Mesendoderm (in vitro differentiated cells): ENCODE measurements at places on chromosomes 11 and 22.

GRCh38 chr11:82767123-82767522, 33.5 kb upstream of the FAM181B start:
- DNase-seq, result no peak
- no peaks in the 10 kb centered on the region for H3K27me3 ChIP-seq
- no peak overlapping the region for H3K27ac ChIP-seq
- H3K36me3 ChIP-seq, result no peaks in the 10 kb centered on the region
- no peaks in the 10 kb centered on the region for H3K4me1 ChIP-seq

- no peak for DNase-seq
- no peaks in the 10 kb centered on the region for H3K36me3 ChIP-seq
- no peaks in the 10 kb centered on the region for H3K27me3 ChIP-seq
- no peak overlapping the region for H3K27ac ChIP-seq
- H3K4me1 ChIP-seq, result no peaks in the 10 kb centered on the region
Observed at GRCh38 chr11:87307101-87307500, 269.4 kb downstream of the TMEM135 start.

GRCh38 chr22:50169774-50170341, 673 bp upstream of the PANX2 start:
- H3K27ac ChIP-seq, result no peak overlapping the region
- no peaks in the 10 kb centered on the region for H3K36me3 ChIP-seq
- H3K27me3 ChIP-seq, result peaks cover 9% of the 10 kb centered on the region
- no peak overlapping the region for H3K4me3 ChIP-seq

- peaks cover 7% of the 10 kb centered on the region for H3K4me1 ChIP-seq
- H3K27me3 ChIP-seq, result no peaks in the 10 kb centered on the region
- DNase-seq, result no peak
Observed at GRCh38 chr11:66568124-66568916, at the start of gene CTSF. TSS of gene CTSF (minus strand) at chr11:66568606. CDS start at chr11:66568486, 120 bp downstream.

DNA sequence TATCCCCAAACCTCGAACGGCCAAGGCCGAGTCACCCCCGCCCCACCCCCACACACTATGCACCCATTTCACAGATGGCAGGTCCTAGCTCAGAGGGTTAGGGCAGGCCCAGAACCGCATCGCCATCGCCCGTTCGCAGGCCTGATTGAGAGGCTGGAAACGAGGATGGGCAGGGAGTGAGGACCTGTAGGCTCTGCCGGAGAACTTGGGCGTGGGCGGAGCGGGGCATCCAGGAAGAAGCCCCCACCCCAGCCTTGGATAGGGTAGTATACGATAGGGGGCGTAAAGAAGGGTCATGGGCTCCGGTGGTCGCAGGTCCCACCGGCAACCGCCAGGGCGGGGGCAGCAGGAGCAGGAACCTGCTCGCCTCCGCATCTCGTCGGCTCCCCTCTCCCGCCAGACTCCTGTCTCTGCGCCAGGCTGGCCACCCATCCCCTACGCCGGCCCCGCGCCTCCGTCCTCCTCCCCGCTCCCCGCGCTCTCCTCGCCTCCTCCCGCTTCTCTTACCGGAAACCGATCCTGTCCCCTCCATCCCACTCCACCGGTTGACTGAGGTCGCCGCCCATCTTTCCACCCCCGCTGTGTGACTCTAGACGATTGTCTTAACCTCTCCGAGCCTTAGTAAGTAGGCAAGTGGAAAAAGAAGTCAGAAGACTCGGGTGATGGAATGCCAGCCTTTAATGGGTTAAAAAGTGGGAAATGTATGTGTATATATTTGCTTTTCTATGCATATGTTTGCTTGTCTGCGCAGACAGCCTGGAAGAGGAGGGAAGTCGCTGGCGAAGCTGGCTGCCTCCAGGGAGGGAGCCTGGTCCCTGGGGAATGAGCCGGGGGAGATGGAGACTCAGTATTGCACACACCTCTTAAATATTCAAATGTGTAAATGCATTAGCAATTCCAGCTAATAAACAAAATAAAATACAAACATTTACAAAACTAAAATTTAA, 52.8 kb downstream of the CYTH4 start:
- peaks cover 14% of the 10 kb centered on the region for H3K27me3 ChIP-seq
- no peak overlapping the region for H3K27ac ChIP-seq
- H3K4me3 ChIP-seq, result no peak overlapping the region
- H3K4me1 ChIP-seq, result no peaks in the 10 kb centered on the region
- no peaks in the 10 kb centered on the region for H3K36me3 ChIP-seq

GRCh38 chr11:62459080-62459479, 40.2 kb downstream of the SCGB1A1 start:
- H3K4me1 ChIP-seq, result peaks cover 2% of the 10 kb centered on the region
- no peak for DNase-seq
- no peak overlapping the region for H3K27ac ChIP-seq
- no peak overlapping the region for H3K4me3 ChIP-seq

- no peaks in the 10 kb centered on the region for H3K27me3 ChIP-seq
- peak; percentile 61 for DNase-seq
- no peak overlapping the region for H3K27ac ChIP-seq
- peaks cover 15% of the 10 kb centered on the region for H3K36me3 ChIP-seq
- no peaks in the 10 kb centered on the region for H3K4me1 ChIP-seq
Observed at GRCh38 chr22:20128902-20129746, 2.5 kb upstream of the ZDHHC8 start.

- no peaks in the 10 kb centered on the region for H3K27me3 ChIP-seq
- no peaks in the 10 kb centered on the region for H3K4me1 ChIP-seq
- no peak overlapping the region for H3K27ac ChIP-seq
- H3K4me3 ChIP-seq, result no peak overlapping the region
- peak; percentile 30 for DNase-seq
Observed at GRCh38 chr11:94060401-94060800, 39.2 kb downstream of the HEPHL1 start.

GRCh38 chr11:66970807-66971442, 4.2 kb upstream of the C11orf86 start:
- H3K27me3 ChIP-seq, result no peaks in the 10 kb centered on the region
- no peaks in the 10 kb centered on the region for H3K36me3 ChIP-seq
- H3K27ac ChIP-seq, result no peak overlapping the region
- no peak overlapping the region for H3K4me3 ChIP-seq
- no peaks in the 10 kb centered on the region for H3K4me1 ChIP-seq

- no peaks in the 10 kb centered on the region for H3K4me1 ChIP-seq
- H3K4me3 ChIP-seq, result no peak overlapping the region
- no peak overlapping the region for H3K27ac ChIP-seq
- DNase-seq, result no peak
Observed at GRCh38 chr22:44211946-44212930, 31.5 kb downstream of the PARVG start.

DNA sequence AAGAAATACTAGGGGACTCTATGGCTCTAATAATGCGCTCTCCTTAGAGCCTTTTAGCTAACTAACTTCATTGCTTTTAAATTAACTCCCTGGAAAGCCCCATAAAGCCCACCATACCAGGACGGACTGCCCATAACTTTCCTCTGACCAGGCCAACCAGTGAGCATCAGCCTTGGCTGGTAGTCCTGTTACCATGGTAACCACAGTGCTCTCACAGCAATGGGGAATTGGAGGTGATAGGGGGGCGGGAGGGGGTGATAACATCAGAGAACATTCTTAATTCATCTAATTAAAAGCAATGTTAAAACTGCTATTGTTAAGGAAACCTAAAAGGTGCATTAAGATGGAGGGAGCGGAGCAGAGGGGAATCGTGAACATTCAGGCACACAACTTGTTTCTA, 27.2 kb upstream of the CHRM4 start:
- H3K4me3 ChIP-seq, result no peak overlapping the region
- H3K36me3 ChIP-seq, result peaks cover 1% of the 10 kb centered on the region
- no peaks in the 10 kb centered on the region for H3K4me1 ChIP-seq
- H3K27ac ChIP-seq, result no peak overlapping the region
- peak; percentile 33 for DNase-seq

DNA sequence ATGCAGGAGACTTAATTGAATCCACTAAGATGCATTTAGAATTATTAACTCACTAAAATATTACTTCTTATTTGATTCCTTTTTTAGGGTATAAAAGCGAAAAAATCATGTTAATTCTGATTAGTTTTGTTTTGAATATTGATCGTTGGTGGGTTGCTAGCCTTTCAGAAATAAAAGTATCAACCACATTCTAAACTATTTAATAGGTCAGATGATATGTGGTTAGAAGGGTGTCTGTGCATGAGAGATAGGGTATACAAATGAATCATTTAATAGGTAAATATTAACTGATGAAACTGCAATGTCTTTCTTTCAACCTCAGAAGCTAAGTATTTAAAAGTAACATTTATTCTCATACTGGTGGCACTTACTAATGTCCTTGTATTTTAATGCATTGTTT, 515.1 kb downstream of the CNTN5 start:
- no peaks in the 10 kb centered on the region for H3K36me3 ChIP-seq
- DNase-seq, result no peak
- H3K4me1 ChIP-seq, result no peaks in the 10 kb centered on the region

DNA sequence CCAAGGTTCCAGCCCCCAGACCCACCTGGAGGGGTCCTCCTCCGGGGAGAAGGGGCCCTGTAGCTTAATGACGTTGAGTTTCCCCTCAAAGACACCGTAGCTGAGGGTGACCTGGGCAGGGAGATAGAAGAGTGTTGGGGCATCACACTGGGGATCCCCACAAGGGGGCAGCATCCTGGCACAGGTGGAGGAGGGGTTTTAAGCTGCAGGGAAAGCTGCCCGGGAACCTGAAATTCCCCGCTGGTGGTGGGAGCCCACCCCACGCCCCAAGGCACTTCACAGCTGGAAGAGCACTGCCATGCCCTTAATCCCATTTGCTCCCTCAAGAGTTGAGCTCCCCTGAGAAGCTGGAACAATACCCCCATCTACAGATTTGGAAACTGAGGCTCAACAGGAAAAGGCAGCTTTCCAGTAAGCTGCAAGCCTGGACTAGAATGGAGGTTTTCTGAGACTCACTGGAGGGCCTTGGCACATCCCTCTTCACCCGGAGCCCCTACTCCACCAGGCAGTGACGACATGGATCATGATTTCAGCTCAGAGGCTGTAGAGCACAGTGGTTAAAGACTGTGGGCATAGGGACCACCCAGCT, 13.7 kb downstream of the MFNG start:
- peak; percentile 53 for DNase-seq
- no peak overlapping the region for H3K27ac ChIP-seq
- H3K27me3 ChIP-seq, result no peaks in the 10 kb centered on the region
- H3K36me3 ChIP-seq, result no peaks in the 10 kb centered on the region
- H3K4me1 ChIP-seq, result no peaks in the 10 kb centered on the region
- H3K4me3 ChIP-seq, result no peak overlapping the region
